Stimulated activated CD8-positive, alpha-beta memory T cell treated with anti-CD3 and anti-CD28 coated beads, Interleukin-7, amount 100 ng/mL, for 4 hours (primary cell): ENCODE measurements at places on chromosomes 11 and 22.

DNA sequence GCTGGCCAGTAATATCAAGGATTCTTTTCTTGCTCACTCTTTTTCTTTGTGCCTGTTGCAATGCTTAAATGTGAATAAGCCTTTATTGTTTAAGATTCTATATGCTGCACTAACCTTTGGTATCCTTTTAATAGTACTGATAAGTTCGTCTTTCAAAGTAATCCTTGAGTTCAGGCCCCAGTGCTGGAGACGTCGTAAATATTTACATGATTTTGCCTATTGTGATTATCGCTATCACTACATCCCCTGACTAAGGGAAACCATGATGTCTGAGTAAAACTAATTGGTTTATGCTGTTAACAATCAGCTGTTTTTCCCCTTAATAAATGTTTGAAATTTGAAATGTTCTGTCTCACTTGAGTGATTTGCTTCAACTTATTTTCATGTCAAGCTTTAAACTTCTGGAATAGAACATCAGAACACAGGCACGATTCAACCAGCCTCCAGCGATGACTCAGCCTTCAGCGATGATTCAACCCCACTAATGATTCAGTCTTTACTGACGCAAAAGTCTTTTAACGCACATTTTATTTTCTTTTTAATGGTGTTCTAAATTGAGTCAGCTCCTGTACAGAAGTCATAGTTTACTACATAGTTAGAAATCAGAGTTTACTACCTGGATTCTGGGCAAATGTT is 3.9 kb downstream of the HTATIP2 start:
- peak; percentile 46 for DNase-seq

DNA sequence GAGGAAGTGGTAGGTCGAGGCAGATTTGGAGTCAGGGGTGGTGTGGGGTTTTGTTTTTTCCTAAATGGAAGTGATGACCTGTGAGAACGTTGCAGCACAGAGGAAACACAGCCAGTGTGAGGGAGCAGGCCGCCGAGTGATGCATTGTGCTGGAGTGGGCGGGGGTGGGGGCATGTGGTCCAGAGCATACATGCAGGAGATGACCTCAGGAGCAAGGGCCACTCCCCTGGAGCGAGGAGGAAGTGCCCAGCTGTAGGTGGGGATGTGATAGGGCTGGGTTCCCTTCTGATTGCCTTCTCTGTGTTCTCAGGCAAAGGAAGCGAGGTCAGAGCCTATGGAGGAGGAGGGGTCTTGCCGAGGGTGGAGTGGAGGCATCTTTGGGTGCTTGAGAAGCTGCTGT is 81.4 kb downstream of the PPP6R3 start:
- DNase-seq = no peak

GRCh38 chr11:71381781-71382505 is 66.2 kb downstream of the DHCR7 start:
- DNase-seq = no peak

DNA sequence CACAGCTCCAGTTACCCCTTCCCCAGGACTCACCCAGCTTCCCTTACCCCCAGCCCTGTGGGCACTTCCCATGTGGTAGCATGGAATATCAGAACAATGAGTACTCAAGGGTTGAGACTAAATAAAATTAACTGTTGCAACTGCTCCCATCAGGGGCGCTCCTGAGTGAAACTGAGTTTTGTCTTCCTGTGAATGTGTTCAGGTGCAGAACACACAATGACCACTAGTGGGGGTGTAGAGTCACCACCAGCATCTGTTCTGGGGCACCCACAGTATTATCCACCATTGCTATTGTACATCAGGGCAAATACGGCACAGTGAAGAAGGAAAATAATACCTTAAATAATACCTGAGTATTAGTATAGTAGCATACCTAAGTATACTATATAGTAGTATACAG is 689.7 kb downstream of the TBC1D22A start:
- DNase-seq = no peak

- no peak for DNase-seq
Measured at GRCh38 chr11:69200331-69201065, 44.8 kb downstream of the SMIM38 start.

DNA sequence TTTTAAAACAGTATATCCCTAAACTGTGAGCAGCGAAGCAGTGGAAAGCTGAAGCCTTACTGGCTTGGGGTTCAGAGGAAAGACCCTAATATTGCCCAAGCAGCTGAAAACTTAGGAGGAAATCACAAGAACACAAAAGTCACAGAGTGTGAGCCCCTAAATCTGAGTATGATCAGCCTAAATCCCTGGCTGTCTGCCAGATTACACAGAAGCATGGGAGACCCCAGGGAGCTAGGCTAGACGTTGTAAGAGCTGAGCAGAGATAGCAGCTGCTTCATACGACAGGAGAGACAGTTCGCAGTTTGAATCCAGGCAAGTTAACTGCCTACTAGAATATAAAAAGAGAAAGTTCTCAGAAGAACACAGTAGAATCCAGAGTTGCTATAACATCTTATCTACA is 81.2 kb downstream of the PACS1 start:
- DNase-seq = no peak

DNA sequence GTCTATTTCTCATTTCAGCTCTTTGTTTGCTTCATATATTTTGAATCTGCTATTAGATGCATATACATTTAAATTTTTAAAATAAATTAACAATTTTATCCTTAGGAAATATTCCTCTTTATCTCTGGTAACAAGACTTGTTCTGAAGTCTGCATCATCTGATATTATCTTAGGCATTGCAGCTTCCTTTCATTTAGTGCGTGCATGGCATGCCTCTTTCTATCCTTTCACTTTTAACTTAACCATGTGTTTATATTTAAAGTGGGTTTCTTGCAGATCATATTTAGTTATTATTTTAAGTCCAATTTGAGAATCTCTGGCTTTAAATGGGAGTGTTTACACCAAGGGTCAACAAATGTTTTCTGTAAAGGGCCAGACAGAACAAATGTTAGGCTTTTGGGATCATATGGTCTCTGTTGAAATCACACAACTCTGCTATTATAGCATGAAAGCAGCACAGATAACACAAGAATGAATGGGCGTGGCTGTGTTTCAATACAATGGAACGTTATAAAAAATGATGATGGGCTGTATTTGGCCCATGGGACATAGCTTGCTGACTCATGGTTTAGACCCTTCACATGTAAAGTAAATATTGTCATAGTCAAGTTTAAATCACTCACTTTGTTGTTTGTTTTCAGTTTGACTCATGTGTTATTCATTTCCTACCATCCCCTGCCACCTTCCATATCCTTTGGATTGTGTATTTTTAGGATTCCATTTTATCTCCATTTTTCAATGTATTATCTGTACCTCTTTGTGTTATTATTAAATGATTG is 83.9 kb upstream of the SNX19 start:
- DNase-seq = no peak

DNA sequence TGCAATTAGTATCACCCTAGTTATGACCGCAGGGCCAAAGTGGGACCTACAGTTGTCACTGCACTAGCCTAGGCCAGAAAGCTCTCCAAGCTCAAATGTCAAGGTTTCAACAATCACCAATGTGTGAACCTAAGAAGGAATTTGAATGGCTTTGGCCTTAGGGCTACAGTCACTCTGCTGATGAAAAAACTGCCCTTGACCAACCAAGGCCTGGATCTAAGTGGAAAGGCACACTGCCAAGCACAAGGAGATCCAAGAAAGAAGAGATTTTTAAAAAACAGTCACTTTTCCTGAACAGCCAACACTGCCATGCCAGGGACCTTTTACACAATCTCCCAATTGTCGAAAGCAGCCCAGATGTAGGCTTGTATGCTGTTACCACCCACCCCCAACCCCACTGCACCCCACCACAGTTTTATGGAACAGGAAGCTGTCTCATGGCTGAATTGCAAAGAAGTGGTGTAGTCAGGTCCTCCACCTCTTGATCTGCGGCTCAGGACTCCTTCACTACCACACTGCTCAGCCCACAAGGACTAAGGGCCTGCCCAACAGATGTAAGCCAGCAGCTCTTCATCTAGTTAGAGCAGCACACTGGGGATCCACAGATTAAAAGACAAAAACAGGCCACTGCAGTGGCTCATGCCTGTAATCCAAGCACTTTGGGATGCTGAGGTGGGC is 32.9 kb downstream of the SMCO4 start:
- no peak for DNase-seq

- DNase-seq = no peak
Measured at GRCh38 chr11:20421946-20422345, 34.4 kb downstream of the PRMT3 start.

DNA sequence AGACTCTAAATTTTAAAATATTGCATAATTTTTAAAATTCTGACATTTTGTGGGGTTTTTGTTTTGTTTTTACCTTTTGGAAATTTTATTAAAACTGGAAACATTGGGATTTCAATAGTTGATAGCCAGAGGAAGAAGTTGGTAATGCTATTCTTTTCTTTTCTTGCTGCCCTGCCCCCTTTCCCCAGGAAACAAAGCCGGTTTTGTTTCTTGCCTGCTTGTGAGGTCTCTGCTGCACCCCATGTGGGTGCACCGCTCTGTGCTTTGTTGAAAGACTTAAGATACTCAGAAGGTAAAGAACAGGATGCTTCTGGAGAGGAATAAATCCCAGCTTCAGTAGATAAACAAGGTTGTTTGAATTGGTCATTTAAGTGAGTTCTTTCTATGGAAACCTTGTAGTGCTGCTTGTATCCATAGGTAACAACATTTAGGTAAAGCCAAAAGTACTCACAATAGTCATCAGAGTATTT is 87.5 kb downstream of the YAP1 start:
- no peak for DNase-seq

DNA sequence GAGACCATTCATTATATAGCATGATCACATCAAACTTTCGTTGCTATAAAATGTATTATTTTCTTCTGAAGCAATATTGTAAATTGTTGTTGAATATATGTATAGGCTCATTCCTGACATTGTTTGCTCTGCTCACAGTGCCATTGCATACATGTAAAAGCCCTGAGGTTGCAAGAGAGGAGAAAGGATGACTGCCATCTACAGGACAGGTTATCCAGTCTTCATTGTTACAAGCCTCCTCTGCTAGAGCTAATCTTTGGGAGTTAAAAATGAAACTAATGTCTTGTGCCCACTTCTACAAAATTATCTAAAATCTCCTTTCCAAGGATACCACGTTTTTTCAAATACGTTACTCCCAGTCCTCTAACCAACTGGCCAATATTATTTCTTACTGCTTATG is 16.4 kb upstream of the OR5AL1 start:
- DNase-seq = no peak

DNA sequence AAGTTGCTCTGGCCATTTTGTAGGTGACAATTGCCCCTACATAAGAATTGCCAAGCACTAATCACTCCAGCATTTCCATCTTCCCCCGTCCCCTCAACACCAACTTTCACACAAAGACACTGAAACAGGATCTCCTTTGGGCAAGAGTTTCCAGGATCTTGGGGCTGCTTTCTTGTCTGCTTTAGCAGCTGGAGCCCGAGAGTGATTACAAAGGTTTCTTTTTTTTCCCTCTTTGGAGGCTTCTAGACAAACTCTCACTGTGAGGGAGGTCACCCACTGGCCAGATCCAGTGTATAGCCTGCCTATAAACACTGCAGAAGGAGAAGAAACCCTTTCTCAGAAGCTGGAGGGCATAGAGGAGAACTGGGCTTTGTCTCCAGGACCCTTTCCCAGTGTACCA is 92.5 kb downstream of the APIP start:
- no peak for DNase-seq

- no peak for DNase-seq
Measured at GRCh38 chr11:104581246-104581980, 316.8 kb downstream of the CASP12 start.

GRCh38 chr11:130763087-130763980 is 152.9 kb downstream of the SNX19 start:
- DNase-seq = no peak

DNA sequence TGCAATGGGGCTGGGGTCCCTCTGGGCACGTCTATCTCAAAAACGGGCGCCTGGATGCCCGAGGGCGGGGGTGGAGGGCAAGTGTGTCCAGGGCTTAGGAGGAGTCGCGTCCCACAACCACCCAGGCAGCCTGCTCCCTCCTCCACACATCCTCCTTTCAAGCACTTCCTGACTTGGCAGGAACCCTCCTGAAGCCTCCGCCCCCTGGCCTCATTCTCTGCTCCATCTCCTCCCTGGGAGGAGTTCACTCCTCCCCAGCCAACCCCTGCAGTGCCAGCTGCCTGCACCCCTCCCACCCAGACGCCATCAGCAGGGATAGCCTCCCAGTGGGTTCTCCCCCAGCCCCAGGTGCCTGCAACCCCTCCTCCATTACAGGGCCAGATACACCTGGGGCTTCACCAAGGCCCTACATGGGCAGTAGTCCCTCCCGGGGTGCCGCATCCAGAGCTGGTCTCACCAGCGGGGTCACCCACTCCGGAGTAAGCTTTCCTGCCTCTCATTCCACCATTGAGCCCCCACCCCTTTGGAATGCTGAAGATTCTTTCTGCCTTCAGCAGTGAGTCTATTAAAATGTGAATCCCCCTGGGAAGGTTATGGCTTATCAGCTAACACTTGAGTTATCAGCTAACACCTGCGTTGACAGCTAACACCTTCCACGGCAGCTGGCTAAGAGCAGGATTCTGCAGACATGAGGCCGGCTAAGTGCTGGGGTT is 24.4 kb downstream of the RTN4R start:
- DNase-seq = peak; percentile 43

DNA sequence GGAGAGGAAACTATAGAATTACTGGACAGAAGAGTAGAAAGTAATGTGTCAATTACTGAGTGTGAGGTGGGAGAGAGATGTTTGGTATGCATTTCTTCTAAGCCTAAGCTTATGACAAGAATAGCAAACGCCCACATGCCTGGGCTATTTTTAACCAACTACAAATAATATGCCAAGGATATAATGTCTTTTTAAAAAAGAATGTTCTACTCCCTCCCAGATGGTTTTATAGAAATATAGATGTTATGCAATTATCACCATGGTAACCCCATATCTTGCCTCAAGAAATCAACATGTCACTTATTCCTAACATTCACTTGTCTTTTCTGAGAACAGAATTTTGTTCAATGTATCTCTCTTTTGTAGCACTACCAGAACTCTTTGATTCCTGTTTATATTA is 996.7 kb upstream of the CHORDC1 start:
- no peak for DNase-seq

GRCh38 chr22:45969414-45969799 is 7.6 kb downstream of the WNT7B start:
- no peak for DNase-seq

- DNase-seq = no peak
Measured at GRCh38 chr11:10407749-10408685, 47.0 kb upstream of the AMPD3 start.
